Right atrium auricular region (tissue), 2 donors: ENCODE measurements at places on chromosomes 11 and 22.

- DNase-seq = no peak
- no peaks in the 10 kb centered on the region for H3K36me3 ChIP-seq
- no peaks in the 10 kb centered on the region for H3K4me1 ChIP-seq
- peak overlapping the region; percentile 63 for H3K4me3 ChIP-seq
- no peaks in the 10 kb centered on the region for H3K27me3 ChIP-seq
- H3K27ac ChIP-seq = peak overlapping the region; percentile 66
Observed at GRCh38 chr11:111541254-111542061, 938 bp downstream of the LAYN start.

GRCh38 chr22:45535290-45535689 lies 32.6 kb downstream of the FBLN1 start:
- H3K27ac ChIP-seq = no peak overlapping the region
- H3K4me3 ChIP-seq = no peak overlapping the region
- H3K4me1 ChIP-seq = no peaks in the 10 kb centered on the region
- no peak for DNase-seq
- H3K27me3 ChIP-seq = no peaks in the 10 kb centered on the region

GRCh38 chr11:88202498-88202897 lies 27.3 kb upstream of the RAB38 start:
- no peaks in the 10 kb centered on the region for H3K4me1 ChIP-seq
- H3K36me3 ChIP-seq = no peaks in the 10 kb centered on the region
- H3K27ac ChIP-seq = no peak overlapping the region
- H3K27me3 ChIP-seq = no peaks in the 10 kb centered on the region
- no peak for DNase-seq

GRCh38 chr11:110529043-110529442 lies 99.3 kb downstream of the FDX1 start:
- no peaks in the 10 kb centered on the region for H3K4me1 ChIP-seq
- no peak overlapping the region for H3K4me3 ChIP-seq
- DNase-seq = no peak
- no peaks in the 10 kb centered on the region for H3K36me3 ChIP-seq
- no peaks in the 10 kb centered on the region for H3K27me3 ChIP-seq

- DNase-seq = no peak
- H3K27me3 ChIP-seq = no peaks in the 10 kb centered on the region
- no peak overlapping the region for H3K4me3 ChIP-seq
Observed at GRCh38 chr11:79331203-79331901, 109.5 kb downstream of the TENM4 start.
